ENCODE measurements at places on chromosomes 4 and X. TPM values are rescaled to one million over a fixed set of nuclear protein-coding genes. Genes with fewer than 3 reads are reported as not detected.

- H3K27me3 ChIP-seq, result no peaks in the 10 kb centered on the region
- no peak overlapping the region for H3K4me3 ChIP-seq
- H3K4me1 ChIP-seq, result no peaks in the 10 kb centered on the region
- no peaks in the 10 kb centered on the region for H3K36me3 ChIP-seq
These were observed 28.0 kb downstream of the CCNG2 start for GRCh38 chr4:77184974-77185373.

APBB2 gene
- not detected for polyA plus RNA-seq

DNA sequence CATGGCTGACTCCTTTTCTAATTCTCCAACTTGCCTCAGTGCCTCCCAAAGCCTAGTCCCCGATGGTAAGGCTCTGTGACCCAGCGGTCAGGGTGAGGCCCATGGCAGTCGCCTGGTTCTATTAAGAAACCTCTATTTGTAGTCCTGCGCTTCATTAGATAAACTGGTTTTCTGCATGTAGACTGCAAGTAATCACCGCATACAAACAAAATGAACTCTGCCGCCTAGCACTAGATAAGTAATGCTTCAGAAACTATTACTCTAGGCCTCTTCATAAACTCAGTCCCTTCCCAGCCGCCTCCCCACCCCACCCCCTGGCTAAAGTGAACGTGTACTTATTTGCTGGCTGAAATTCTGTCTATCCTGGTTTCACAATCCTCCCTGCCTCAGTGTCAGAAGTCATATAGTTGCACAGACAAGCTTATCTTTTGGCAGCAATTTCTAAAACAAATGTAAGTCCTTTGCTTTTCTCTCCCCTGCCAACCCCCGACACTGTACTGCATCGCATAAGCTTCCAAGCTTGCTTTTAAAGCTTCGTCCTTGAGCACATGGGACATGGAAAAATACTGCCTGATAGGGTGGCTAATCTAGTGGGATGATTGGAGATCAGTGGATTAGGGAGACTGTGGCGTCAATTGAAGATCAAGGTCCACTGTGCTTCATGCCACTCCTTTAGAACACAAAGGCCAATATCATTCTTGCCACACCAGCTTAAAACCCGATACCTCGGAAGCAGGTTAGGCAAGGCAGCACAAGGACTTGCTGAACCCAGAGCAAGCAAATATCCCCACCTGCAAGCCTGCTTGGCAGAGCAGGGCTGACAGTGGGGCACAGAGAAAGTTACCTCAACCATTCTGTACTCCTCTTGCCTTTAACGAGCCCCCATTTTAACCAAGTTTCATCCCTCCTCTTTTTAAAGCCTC, 125.8 kb downstream of the IRF2 start:
- H3K4me1 ChIP-seq, result peaks cover 6% of the 10 kb centered on the region
- no peak overlapping the region for H3K27ac ChIP-seq
- no peak for DNase-seq
- H3K4me3 ChIP-seq, result no peak overlapping the region
- no peaks in the 10 kb centered on the region for H3K36me3 ChIP-seq

- H3K27ac ChIP-seq, result no peak overlapping the region
- no peak overlapping the region for H3K4me3 ChIP-seq
- H3K27me3 ChIP-seq, result no peaks in the 10 kb centered on the region
These were observed 181.2 kb upstream of the ETNPPL start for GRCh38 chr4:108943976-108944591.

GRCh38 chr4:15654593-15655222, 449 bp downstream of the FBXL5 start:
- H3K27ac ChIP-seq, result peak overlapping the region; percentile 90
- no peak for DNase-seq
- H3K27me3 ChIP-seq, result no peaks in the 10 kb centered on the region

DUSP9 gene
- polyA plus RNA-seq, result not detected

PRKG2 gene
- polyA plus RNA-seq, result not detected

DNA sequence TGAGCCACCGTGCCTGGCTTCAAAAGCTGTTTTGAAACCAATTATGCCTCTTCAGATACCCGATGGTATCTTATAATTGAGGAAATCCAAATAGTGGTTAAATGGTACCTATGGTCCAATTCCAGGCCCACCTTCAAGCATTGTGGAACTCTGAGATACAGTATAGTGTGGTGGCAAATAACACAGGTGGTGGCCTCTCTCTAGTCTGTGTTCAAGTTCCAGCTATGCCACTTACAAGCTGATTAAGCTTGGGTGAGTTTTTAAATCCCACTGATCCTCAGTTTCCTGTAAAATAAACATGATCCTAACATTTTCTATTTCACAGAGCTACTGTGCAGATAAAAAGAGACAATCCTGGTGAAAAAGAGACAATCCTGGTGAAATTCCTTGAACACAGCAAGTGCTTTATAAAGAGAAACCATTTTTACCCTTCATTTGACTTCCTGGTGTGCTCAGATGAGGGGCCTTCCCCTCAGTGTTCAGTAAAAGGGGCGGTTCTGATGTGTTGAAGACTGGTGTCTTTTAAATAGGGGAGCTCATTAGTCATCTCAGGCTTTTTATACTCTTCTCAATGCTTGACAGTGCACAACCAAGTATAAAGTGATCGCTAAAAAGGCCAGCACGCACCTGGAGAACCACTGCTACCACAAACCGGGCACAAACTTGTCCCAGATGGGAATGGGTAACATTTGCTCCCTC, 30.8 kb upstream of the CD40LG start:
- DNase-seq, result no peak
- H3K4me1 ChIP-seq, result peaks cover 18% of the 10 kb centered on the region
- H3K27me3 ChIP-seq, result no peaks in the 10 kb centered on the region
- H3K4me3 ChIP-seq, result peak overlapping the region; percentile 62
- H3K27ac ChIP-seq, result peak overlapping the region; percentile 29

TRIM60 gene
- polyA plus RNA-seq, result not detected

DNA sequence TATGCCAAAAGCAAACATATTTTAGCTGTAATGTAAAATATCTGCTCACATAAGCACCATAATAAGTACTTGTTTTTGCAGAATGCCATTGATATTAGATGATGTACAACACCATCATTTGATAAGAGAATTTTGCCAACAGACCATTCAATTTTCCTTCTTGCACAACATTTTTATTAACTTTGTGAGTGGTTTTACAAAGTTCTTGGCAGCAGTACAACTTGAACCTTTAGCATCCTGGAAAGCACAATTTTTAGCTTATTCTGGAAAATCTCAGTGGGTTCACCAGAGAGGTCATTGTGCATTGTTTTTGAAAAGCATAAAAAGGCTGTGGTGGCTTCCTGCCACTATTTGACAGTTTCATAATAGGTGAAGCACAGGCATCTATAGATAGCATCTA, 26.4 kb upstream of the REPS2 start:
- H3K4me3 ChIP-seq, result no peak overlapping the region
- no peak for DNase-seq
- H3K27me3 ChIP-seq, result peaks cover 8% of the 10 kb centered on the region
- H3K36me3 ChIP-seq, result no peaks in the 10 kb centered on the region

MAOA gene
- 4.8 TPM for polyA plus RNA-seq

GYG2 gene
- not detected for polyA plus RNA-seq

VCX2 gene
- not detected for polyA plus RNA-seq

DNA sequence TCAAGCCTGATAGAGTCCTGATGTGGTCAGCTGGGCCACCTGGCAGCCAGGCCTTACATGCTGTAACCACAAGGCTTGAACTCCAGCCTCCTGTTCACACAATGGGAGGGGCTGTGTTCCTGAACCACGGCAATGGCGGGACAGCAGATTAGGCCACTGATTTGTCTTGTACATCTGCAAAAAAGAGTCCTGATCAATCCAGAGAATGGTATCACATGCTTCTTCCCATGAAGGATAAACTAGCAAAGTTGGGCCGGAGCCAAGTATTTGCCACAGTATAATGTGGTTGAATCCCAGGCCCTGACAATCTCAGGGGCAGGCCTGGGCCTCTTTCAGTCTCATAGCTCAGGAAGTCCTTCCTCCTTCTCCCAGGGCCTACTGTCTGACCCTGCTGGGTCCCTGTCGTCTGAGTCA, 2182.5 kb upstream of the AGA start:
- no peak overlapping the region for H3K4me3 ChIP-seq
- no peak overlapping the region for H3K27ac ChIP-seq
- H3K4me1 ChIP-seq, result no peaks in the 10 kb centered on the region
- H3K36me3 ChIP-seq, result no peaks in the 10 kb centered on the region

- no peak overlapping the region for H3K4me3 ChIP-seq
- peaks cover 49% of the 10 kb centered on the region for H3K36me3 ChIP-seq
- H3K27ac ChIP-seq, result no peak overlapping the region
- DNase-seq, result no peak
- H3K4me1 ChIP-seq, result no peaks in the 10 kb centered on the region
These were observed 12.0 kb upstream of the MAP7D2 start for GRCh38 chrX:20128670-20129069.

GRCh38 chr4:158895797-158896576, 127.2 kb downstream of the FNIP2 start:
- no peak for DNase-seq
- H3K4me3 ChIP-seq, result no peak overlapping the region
- no peaks in the 10 kb centered on the region for H3K27me3 ChIP-seq
- no peaks in the 10 kb centered on the region for H3K4me1 ChIP-seq
- peaks cover 5% of the 10 kb centered on the region for H3K36me3 ChIP-seq

DNA sequence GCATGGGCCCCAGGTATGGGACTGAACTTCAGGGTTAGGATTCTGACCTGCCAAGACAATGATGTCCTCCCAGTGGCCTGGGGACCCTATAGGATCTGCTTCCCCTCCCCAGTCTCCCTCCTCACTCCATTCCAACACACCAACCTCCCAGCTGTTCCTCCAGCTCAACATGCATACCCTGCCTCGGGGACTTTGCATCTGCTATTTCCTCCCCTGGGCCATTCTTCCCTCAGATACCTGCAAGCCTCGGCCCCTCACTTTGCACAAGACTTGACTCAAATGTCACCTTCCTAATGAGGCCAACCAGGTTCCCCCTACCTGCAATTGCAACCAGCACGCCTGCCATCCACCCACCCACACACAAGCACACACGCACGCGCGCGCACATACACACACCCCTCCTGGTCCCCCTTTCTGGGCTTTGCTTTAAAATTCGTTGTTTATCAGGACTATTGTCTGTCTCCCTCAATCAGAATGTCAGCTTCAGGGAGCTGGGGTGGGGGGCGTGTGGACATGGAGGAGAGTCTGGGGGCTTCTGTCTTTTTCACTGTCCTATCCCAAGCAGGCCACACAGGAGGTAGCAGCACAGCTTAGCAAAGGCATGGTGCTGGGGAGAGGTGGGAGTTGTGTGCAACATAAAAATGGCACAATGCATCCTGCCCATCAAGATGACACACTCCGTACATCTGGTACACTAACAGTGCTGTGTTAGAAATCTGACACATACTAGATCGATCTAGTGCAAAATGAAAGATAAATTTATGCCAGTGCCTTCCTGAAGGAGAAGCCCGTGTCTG, 20.6 kb upstream of the PPP2R2C start:
- no peak for DNase-seq
- no peak overlapping the region for H3K4me3 ChIP-seq
- no peaks in the 10 kb centered on the region for H3K4me1 ChIP-seq
- H3K27me3 ChIP-seq, result peaks cover 8% of the 10 kb centered on the region

GRCh38 chrX:115268421-115268820, 21.1 kb upstream of the LUZP4 start:
- no peaks in the 10 kb centered on the region for H3K27me3 ChIP-seq
- H3K27ac ChIP-seq, result no peak overlapping the region
- no peaks in the 10 kb centered on the region for H3K36me3 ChIP-seq
- H3K4me3 ChIP-seq, result no peak overlapping the region

XK gene
- polyA plus RNA-seq, result not detected

RAI2 gene
- 0.68 TPM for polyA plus RNA-seq

DNA sequence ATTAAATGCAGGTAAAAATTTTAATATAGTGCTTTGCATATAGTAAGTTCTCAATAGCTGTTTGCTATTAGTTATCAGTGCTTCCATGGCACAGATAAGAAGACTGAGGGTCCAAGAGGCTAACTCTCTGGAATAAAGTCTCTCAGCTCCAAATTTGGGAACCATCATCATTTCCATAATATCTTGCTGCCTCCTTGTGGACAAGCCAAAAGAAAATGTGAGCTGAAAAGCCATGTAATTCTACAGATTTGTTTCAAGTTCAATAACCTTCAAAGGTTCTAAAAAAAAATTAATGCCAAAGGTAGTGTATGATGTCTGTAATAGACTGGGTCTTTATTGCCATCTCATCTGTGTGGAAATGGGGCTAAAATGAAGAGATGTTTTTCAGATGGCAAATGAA, 136.9 kb upstream of the VCX start:
- H3K36me3 ChIP-seq, result no peaks in the 10 kb centered on the region
- H3K27me3 ChIP-seq, result no peaks in the 10 kb centered on the region
- DNase-seq, result no peak
- H3K4me1 ChIP-seq, result no peaks in the 10 kb centered on the region
- no peak overlapping the region for H3K4me3 ChIP-seq

CT45A2 gene
- not detected for polyA plus RNA-seq

DNA sequence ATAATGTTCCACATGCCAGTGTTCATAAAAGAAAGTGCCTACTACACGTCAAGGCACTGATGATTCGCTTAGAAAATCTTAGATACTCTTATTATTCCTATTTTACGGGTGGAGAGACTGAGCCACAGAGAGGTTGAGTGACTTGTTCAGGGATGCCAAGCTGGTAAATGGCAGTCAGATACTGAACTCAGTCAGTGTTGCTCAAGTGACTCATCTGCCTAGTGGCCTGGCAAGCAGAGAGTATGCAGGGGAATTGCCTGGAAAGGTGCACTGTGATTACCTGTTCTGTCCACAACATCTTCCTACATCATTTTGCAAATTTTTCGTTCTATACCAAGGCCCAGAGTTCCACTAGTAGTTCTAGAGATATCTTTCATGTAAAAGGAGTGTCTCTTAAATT, 68.4 kb downstream of the RAPGEF2 start:
- H3K36me3 ChIP-seq, result no peaks in the 10 kb centered on the region
- no peak overlapping the region for H3K4me3 ChIP-seq
- no peak for DNase-seq
- H3K4me1 ChIP-seq, result peaks cover 4% of the 10 kb centered on the region
- H3K27ac ChIP-seq, result no peak overlapping the region

DNA sequence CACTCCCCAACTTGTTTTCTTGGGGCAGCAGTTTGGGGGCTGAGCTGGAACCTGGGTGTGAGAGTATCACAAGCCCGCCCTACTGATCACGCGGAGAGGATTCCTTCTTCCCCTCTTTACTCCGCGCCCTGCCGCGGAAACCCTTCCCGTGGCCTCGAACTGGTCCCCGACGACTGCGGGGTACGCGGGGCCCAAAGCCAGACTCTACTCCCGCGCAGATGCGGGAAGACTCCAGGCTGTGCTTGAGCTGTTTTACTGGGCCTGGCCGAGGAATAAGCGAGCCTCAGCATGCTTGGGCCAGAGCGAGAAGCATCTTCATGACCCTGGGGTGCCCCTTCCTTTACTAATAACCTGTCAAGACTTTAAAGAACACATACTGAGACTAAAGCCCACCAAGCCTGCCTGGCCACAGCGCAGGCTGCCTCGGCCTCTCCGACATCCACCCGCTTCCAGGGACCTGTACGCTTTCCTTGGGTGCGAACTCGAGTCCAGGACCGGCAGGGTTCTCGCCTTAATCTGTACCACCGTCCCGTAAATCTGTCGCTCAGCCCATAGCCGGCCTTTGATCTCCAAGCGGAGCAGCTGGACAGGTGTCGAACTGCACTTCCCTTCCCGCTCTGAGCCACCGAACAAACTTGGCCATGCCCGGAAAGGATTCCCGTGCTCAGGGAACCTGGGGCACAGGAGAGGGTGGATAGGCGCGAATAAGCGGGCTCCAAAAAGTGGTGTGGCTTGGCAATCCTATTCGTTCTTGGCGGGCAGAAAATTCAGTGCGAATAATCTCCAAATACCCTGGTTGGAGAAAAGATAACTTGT, 55.0 kb upstream of the TMEM33 start:
- peaks cover 31% of the 10 kb centered on the region for H3K27me3 ChIP-seq
- no peak overlapping the region for H3K27ac ChIP-seq
- peaks cover 25% of the 10 kb centered on the region for H3K4me1 ChIP-seq
- DNase-seq, result no peak
- no peaks in the 10 kb centered on the region for H3K36me3 ChIP-seq

AGA gene
- 22.3 TPM for polyA plus RNA-seq

LRAT gene
- polyA plus RNA-seq, result not detected
